ENCODE measurements at places on chromosomes 2 and 18.

DNA sequence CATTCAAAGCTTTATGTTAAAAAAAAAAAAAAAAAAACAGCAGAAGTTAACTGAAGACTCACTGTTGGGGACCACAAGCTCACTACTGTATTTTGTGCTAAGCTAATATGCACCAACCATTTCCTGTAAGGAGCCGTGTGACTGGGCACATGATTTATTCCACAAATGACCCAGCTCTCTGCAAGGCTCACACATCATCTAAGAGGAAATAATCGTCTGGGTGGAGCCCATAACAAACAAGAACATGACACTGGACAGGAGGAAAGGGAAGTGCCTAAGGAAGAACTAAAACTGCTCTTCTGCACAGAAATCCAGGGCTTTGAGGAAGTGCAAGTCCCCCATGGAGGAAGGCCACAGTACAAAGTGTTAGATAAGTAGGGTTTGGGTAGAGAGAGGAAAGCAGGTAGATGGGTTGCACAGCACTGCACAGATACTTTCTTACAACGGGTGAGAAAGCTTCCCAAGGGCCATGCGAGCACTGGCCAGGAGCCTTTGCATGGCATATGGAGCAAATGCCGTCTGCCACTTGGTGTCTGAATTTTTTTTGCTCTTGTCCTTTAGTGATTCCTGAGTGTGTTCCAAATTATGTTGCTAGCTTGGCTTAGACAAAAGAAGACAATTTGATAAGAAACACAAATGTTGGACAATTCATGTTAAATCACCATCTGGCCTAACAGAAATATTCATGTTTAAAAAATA, 24.4 kb downstream of the NFE2L2 start:
- DNase-seq = no peak

GRCh38 chr2:118473241-118473640, 374.2 kb downstream of the EN1 start:
- DNase-seq = no peak

DNA sequence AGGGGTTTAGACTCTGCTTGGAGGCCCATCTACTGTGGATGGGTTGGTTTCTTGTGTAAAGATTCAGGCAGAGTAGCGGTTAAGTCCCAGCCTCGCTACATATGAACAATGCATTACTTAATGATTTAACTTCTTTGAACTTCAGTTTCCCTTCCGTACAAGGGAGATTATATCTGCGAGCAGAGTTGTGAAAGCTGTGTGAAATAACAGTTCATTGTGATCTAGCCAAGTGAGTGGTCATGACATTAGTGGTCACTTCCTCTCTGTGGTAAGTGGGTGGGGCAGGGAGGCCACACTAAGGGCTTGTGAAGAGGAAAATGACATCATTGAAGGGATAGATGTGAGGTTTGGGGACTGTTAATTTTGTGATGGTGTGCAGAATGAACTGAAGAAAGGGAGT, 14.1 kb upstream of the MEX3C start:
- no peak for DNase-seq

DNA sequence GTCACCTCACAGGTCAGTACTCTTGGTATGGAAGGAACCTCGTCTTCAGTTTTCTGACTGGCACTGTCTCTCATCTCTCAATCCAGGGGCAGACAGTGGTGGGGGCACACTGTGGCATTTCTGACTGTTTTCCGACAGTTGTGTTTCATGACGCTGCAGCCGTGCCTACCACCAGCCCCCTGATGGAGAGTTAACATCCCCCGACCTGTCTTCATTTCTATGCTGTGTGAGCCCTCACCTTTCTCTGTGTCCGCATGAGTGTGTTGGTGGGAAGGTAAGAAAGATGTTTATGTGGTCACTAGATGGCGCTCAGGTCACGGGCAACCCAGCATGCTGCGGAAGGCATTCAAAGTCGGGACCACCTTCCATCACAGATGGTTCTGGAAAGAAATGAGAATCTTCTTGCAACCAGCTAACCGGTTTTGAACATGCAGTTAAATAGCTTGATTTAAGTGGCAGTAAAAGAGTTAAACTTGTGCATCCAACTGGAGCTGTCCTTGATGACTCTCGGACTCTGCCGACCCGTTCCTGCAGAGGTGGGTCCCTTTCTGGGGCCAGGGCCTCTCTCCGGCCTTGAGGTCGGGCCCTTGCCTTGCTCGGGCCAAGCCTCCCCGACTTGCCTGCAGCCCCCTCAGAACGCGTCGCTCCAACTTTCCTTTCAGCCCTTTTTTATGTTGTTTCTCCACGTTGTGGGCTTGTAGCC, 92.4 kb downstream of the DYSF start:
- no peak for DNase-seq

GRCh38 chr2:69456950-69457445, 19.8 kb upstream of the NFU1 start:
- no peak for DNase-seq

- DNase-seq = no peak
Measured at GRCh38 chr2:162198239-162198638, 45.0 kb downstream of the FAP start.

All from stimulated activated CD4-positive, alpha-beta T cell treated with anti-CD3 and anti-CD28 coated beads, Interleukin-15, amount 100 ng/mL, for 1 hour (primary cell).